Esophagus muscularis mucosa (tissue), 4 donors: ENCODE measurements at places on chromosomes 1 and 21. TPM values are rescaled to one million over a fixed set of nuclear protein-coding genes. Genes with fewer than 3 reads are reported as not detected.

DNA sequence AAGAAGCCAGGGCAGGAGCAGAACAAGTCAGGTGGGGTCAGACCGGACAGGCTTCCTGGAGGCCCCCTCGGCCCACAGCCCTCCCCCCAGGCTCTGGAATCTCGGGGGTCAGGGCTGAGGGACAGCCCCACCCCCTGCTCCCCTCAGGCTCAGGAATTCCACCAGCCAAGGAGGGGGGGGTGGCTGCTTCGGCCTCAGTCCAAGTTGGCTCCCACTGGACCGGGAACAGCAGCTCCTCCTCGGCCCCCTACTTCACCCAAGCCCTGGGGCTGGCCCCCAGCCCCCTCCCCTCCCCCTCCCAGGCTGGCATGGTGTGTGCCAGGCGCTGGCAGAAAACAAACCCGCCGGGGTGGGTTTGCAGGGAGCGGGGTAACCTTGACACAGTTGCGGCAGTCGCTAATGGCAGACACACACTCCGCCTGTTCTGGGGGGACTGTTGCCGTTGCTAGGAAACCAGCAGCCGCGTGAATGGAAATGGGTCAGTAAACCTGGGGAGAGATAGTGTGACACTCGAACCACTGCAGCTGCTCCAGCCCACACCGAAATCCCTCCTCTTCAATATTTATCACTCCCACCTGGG lies 32.4 kb downstream of the AHDC1 start:
- DNase-seq: no peak

- no peak for DNase-seq
Observed at GRCh38 chr1:9454494-9455066, 84.7 kb upstream of the SLC25A33 start.

GRCh38 chr1:107835151-107835670 lies 129.8 kb downstream of the VAV3 start:
- no peak for DNase-seq

Gene TP73
- total RNA-seq: not detected

- DNase-seq: no peak
Observed at GRCh38 chr21:24939291-24939690, 668.0 kb downstream of the MRPL39 start.

GRCh38 chr1:111274653-111275052 lies 16.0 kb upstream of the CHIA start:
- DNase-seq: no peak

Gene CAPN2
- total RNA-seq: 120 TPM

DNA sequence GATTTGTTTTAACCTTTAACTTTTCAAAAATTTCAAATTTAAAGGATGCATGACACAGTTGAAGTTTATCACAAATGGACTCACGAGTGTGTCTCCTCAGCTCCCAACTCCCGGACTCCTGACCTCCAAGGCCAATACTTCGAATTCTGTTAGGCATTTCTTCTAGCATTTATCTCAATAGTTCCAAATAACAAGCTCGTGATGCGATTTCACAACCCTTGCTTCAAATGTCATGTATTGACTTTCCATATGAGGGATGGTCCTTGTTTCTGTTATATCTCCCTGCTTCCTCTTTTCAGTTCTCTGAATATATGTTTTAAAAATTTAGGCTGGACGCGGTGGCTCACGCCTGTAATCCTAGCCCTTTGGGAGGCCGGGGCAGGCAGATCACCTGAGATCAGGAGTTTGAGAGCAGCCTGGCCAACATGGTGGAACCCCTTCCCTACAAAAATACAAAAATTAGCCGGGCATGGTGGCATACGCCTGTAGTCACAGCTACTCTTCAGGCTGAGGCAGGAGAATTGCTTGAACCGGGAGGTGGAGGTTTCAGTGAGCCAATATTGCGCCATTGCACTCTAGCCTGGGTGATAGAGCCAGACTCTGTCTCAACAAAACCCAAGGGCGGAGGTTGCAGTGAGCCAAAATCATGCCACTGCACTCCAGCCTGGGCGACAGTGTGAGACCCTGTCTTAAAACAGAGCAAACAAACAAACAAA lies 52.0 kb upstream of the TINAGL1 start:
- DNase-seq: no peak

Gene SNX7
- total RNA-seq: 35.3 TPM

DNA sequence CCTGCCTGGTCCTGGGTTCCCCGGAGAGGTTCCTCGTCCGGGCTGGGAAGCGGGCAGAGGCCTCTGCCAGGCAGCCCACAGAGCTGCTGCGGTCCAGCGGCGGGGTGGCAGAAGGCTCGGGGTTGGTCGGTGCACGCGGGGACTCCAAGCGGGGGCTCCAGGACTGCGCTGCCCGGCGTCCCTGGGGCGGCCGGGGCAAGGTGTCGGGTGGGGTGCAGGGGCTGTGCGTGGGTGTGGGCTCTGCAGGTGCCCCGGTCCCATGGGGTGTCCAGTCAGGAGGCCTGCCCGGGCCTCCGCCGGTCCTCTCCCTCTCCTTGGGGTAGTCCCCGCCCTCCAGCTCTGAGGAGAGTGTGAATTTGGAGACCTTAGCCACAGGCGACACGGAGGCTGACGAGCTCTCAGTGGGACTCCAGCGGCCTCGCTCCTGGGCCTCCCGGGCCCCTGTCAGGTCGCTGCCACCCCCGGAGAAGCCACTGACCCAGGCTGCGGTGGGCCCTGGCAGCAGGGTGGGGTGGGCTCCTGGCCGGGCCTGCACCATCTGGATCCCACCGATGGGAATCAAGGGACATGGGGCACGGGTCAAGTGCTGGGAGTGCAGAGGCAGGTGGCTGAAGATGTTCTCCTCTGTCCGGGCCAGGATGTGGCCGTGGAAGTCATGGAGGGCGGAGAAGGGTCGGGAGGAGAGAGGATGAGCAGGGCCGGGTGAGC lies 26.2 kb upstream of the EDN2 start:
- no peak for DNase-seq

GRCh38 chr1:113784104-113784779 lies 25.0 kb upstream of the PHTF1 start:
- DNase-seq: no peak

Gene TCHH
- total RNA-seq: under 0.01 TPM

DNA sequence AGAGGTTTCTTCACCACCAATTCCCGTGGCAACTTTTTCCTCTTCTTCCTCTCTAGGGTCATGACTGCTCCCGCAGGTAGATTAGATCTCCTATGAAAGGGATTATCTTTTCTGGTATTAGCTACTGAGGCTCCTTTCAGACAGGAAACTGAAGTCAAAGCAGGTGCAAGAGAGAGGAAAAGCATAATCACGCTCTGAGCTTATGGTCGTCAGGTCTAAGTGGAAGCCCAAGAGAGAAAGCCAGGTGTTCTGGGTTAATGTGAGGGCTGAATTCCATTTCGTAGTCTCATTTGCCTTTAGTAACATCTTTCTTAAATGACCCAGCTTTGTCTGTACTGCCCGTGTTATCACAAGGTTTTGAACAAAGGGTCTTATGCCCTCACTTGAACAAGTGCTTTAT lies 8.3 kb upstream of the MAP3K21 start:
- no peak for DNase-seq

Gene LCE1D
- not detected for total RNA-seq

- no peak for DNase-seq
Observed at GRCh38 chr1:118169016-118169415, 16.0 kb downstream of the SPAG17 start.
